ENCODE measurements at places on chromosomes 2 and 18.

DNA sequence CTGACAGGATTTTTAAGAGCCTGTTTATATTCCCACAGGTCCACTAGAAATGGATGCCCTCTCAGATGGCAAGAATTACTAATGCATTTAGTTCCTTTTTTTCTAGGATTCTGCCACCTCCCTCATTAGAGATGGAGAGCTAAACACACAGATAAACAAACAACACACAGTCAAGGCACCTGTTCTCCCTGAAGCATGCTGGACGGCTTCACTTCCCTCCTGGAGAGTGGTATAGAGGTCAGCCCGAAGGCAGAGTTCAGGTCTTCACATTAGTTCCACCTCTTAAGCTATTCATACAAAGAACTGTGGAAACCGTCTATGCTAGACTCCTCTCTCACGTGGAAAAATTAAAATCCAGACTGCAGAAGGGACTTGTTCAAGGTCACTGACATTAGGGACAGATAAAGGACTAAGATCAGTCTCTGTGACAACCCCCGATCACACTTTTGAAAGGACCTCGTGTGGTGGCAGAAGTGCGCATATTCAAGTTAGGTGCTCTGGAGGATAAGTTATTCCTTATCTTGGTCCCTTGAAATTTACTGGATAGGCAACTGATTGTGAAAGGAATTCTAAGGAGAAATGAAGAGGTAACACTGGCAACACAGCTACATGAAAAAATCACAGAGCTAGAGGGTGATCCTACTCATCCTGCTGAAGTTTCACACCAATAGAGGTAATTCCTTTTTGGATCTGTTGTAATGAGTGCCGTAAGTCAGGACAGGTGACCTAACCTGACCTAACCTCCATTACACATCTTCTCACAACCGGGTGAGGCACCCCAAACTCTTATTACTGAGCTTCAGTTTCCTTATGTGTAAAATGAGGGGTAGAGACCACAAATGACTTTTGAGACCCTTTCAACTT lies 75.1 kb downstream of the SPRED2 start:
- DNase-seq: no peak

DNA sequence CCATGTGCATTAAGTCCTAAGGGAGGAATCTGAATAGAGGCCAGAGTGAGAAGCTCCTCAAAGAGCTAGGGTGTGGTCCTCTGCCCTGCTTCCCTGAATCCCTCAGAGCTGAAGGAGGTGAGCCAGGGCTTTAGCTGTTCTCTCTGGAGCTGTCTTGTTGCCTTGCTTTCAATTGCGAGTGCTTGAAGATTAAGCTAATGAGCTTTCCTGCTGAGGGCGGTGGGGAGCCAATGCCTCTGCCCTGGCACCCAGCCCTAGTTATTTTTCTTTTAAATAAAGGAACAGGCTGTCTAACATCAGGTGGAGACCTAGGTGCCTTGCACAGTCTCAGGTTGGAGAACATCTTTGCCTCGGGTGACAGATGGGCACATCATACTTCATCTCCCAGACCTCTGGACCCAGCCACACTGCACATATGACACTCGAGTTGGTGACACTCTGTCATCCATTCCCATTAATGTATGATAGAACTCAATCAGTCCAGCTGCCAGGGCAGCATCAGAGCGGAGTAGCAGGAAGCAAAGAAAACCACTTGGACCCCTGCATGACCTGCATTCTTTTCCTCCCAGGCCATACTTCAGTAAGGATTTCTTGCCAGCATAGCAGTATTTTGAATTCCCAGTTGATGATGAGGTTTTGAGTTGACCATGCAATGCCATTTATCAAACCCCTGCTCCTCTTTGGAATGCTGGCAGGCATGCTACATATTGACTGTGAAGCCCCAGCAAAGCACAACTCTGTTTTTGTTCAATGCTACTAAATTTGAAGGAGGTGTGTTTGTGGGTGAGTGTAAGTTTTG lies 292.7 kb downstream of the RNF144A start:
- no peak for DNase-seq

DNA sequence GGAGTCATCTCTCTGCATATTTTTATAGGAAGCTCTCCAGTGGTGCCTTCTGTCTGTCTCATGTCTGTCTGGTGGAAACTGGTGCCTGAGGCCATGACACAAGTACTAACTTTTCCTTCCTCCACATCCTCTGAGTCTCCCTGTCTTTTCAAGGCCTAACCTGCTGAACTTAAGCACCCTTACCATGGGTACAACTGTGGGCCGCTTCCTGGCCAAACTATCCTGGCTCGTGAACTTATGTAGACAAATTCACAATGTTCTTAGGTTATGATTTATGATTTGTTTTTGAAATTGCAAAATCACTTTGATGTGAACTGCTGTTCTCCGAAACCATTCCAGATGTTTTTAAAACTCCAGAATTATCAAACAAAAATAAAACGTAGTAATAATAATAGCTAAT lies 804.5 kb upstream of the POU3F3 start:
- no peak for DNase-seq

- DNase-seq: peak; percentile 59
These were observed 6.6 kb upstream of the CYP27C1 start for GRCh38 chr2:127226520-127227263.

DNA sequence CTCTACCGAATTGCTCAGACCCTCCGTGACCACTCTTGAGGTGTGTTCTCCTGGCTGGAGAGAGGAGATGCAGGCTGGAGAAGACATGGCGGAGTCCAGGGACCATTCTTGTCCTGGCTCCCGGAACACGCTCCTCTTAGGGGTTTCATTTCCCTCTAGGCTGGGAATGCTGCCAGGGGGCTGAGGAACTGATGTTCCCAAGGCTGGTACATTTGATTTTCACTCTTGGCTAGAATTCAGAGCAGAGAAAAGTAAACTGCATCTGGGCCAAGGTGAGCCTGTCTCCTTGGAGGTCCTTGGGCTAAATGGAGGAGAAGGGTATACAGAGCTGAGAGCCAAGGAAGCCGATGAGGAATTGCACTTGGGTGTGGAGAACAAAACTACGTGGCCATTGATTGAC lies 28.2 kb upstream of the LBH start:
- no peak for DNase-seq

DNA sequence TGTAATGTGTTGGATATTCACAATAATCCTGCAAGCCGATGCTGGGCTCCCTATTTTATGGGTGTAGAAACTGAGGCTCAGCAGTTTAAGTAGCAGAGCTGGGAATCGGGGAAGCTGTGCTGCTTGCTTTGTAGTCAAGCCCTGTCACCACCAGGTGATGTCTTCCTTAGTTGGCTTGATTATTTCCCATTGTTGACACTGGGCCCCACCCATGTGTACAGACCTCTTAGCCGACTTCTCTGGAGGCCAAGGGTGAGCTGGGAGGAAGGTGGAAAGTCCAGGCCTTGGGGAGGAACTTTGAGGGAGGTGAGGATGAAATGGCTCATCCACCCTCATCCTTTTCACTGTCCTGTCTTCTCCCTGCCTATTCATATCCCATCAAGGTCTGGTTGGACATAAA lies 60.0 kb downstream of the CAPN13 start:
- DNase-seq: no peak

GRCh38 chr18:54918060-54918459 lies 41.2 kb downstream of the CCDC68 start:
- DNase-seq: no peak

DNA sequence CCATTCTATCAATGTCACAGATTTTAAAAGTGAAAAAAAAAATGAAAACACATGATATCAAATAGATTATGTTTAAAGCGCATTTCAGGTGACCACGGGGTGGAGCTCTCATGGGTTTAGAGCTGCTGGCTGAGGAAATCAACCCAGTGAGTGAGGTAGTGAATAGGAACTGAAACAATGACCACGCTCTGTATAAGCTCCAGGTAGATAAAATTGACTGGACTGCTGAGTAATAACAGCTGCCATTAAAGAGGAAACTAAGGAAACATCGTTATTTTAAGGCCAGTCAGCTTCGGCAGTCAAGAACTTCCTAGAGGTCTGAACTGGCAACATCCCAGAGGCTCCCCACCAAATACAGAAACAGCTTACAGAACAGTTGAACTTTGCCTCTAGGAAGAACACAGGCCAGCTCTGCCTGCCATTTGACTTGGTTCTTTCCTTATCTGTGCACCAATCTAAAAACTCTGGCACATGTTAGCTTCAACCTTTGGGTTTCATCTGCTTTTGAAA lies 185.9 kb downstream of the PDE1A start:
- peak; percentile 66 for DNase-seq

DNA sequence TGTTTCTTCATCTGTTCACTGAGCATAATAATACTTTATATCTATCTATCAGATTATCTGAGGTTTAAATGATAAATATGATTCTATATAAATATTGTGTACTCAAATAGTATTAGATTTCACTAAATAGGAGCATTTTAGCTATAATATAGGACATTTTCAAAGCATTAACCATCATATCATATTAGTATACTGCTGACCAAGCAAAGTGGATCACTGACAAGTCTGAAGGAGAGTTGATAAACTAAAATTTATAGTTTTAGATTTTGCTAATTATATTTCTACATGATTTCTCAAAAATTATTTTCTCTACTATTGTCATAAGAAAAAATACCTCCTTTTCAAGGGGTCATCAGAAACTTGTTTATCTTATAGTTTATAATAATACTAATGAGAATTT lies 937.8 kb upstream of the LRATD1 start:
- no peak for DNase-seq

DNA sequence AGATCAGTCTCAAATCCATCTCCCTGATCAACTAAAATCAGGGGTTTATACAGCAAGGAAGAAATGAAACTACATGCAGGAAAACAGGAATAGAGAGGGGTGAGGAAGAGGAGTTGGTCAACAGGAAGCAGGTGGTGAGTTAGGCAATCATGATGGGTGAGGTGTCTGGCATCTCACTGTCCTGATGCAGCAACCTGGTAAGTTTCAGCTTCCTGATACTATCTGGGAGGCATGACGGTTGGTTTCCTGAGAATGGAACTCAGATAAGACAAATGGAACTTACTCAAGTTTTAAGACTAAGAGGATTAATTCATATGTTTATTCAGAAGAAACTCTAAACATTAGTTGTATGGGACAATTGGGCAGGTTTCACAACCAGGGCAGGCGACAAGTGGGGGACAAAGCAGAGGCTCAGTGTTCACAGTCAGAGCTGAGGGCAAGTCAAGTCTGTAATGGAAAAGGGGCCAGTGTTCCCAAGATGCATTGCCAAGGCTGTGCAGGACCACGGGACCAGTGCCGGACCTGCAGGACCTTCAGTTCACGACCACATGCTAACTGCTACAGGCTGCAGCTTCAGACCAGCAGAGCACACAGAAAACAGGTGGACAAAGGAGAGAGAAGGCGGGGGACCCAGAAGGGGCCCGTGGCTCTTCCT lies 17.7 kb upstream of the GALM start:
- DNase-seq: no peak

- no peak for DNase-seq
These were observed 170.7 kb downstream of the ZNF804A start for GRCh38 chr2:184769023-184769422.

DNA sequence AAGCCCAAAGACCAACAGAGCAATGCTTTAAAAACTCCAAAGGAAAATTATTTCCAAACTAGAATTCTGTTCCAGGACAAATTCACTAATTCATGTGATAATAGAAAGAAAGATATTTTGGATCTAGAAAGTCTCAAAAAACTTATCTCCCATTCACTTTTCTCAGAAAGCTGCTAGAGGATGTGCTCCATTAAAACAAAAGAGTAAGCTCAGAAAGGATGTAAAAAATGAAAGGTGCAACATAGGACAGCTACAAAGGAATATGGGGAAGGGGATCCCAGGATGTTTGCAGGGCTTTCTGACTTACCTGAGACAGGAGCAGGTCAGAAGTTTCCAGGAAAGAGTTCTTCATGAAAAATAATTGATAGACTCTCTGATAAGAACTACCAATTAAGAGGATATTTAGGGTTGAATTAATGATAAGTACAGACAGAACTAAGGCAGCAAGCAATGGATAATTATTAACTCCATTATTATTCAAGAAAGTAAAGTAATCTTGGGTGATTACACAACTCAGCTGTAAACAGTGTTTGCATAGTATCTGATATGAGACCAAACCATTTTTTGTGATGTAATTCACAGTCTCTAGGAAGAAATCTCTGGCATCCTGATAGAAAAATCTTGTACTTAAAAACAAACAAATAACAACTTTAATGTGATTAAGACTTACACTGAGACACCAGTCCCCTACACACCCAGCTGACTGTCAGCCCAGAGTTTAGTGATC lies 20.9 kb downstream of the LYG1 start:
- no peak for DNase-seq

DNA sequence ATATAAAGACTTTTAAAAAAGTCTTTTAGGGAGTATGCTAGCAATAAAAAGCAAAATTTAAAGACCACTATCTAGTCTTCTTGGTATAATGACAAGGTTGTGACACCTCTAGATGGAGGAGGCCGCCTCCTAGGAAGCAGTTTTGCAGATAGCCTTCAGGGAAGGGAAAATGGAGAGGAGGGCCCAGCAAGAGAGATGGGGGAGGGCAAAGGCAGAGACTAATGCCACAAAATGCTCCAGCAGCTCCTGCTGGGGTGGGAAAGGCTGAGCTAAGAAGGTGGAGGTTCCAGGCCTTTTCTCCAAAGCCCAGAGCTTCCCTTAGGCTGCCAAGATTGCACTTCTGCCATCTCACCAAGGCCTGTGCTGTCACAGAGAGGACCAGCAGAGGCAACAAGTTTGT lies 153.9 kb upstream of the THSD7B start:
- DNase-seq: no peak

DNA sequence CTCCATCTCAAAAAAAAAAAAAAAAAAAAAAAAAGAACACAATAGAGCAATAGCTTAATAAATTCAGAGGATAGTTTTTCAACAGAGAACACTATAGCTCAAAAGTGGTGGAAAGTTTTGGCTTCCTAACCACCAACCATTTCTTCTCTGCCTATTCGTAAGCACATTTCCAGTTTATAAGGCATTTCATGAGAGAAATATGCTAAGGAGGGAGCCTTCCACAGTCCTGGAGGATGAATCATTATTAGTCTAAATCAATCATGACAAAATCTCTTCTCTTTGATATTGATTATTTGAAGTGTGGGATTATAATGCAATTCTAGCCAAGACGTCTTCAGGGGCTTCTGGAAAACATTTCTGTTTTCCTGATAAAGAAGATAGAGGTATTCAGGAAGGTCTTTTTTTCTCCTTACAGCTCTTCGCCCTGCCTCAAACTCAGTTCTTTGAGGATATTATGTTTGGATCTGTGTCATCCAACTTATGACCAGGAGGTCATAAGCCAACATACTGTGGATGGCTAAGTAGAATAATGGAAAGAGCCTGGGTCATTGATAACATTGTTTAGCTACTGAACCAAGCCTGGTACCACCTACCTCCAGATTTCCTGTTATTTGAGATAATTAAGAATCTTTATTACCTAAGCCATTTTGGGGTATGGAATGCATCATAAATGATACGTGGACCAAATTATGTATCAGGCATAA lies 207.3 kb downstream of the TRIB2 start:
- no peak for DNase-seq

- DNase-seq: peak; percentile 74
These were observed 38.0 kb downstream of the CYP1B1 start for GRCh38 chr2:38037757-38038621.

DNA sequence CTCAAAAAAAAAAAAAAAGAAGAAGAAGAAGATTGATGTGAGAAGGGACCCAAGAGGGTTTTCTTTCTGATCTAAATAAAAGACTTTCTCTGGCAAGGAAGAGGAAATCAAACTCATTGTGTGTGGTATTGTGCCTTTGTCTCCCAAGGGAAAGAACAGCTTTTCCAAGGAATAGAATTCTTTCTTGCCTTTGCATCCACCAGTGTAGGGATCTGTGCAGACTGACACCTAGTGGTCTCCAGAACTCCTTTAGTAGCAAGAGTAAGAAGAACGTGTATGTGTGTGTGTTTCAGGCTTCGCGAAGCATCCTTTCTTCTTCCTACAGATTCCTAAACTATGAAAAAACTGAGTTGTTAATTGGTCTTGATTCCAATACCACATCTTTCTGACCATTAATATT lies 33.5 kb upstream of the CRIM1 start:
- DNase-seq: no peak

GRCh38 chr2:211513446-211513845 lies 957.0 kb downstream of the CPS1 start:
- DNase-seq: no peak

All from GM20000 (cell line).